ENCODE measurements at places on chromosomes 5 and 9.

DNA sequence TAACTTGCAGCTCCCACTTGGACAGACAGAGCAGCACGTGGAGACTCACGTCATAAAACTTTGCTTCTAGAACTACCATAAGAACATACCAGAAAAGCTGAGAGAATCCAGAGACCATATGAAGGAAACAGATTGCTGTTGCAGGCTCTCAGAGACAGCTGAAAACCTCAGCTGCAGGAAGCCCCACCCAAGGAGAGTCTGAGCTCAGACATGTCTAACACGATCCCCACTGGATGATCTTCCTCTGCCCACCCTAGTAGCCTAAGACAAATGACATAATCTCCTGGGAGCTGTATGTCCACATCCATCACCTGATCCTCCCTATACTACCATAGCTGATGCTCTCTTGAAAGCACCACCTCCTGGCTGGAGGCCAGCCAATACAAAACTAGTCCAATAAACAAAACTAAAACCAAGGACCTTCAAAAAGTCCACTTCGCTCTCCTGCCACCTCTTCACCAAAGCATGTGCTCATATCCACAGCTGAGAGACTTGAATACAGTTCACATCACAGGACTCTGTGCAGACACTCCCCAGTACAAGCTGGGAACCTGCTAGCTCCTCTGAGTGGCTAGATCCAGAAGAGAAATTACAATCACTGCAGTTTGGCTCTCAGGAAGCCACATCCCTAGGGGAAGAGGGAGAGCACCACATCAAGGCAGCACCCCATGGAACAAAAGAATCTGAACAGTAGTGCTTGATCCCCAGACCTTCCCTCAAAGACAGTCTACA, 257.4 kb downstream of the TRIM36 start:
- DNase-seq: no peak

DNA sequence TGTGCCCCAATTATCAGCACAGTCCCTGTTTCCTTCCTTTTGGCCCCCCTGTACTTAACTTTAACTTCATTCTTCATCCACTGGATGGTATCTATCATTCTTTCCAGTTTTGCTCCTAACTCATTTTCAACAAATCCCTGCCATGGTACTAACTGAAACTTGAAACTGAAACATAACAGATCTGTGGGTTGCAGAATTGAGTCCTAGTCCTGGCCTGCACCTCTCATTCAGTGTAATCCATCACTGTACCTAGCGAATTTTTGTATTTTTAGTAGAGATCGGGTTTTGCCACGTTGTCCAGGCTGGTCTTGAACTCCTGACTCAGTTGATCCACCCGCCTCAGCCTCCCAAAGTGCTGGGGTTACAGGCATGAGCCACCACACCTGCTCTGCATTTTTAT, 15.3 kb upstream of the PIK3R1 start:
- DNase-seq: no peak

- no peak for DNase-seq
Measured at GRCh38 chr9:95732802-95733688, 142.4 kb upstream of the ERCC6L2 start.

DNA sequence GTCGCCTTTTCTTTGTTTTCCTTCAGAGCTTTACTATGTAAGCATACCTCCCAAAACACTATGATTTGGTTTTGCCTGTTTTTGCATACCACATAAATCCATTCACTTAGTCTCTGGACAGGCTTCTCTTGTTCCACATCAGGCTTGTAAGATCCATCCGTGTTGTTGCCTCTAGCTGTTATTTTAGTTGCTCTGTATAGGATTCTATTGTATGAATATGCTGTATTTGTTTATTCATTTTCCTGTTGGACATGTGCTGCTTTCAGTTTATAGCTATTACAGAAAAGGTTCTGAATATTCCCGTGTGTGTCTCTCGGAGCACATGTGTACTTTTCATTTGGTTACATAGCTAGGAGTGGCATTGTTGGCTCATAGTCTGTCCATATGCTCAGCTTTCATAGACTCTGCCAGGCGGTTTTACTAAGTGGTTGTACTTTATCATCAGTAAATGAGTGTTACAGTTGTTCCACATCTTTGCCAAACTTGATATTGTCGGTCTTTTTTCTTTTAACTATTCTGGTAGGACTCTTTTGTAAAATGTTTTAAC, 41.8 kb downstream of the NUP214 start:
- no peak for DNase-seq

GRCh38 chr5:149969181-149969930, 8.8 kb downstream of the SLC26A2 start:
- no peak for DNase-seq

GRCh38 chr9:134346151-134346550, 19.9 kb downstream of the RXRA start:
- DNase-seq: no peak

- no peak for DNase-seq
Measured at GRCh38 chr9:95989297-95989696, 113.8 kb downstream of the ERCC6L2 start.

- peak; percentile 14 for DNase-seq
Measured at GRCh38 chr9:33459115-33459514, 11.7 kb upstream of the AQP3 start.

- DNase-seq: no peak
Measured at GRCh38 chr9:22265038-22265437, 181.6 kb upstream of the DMRTA1 start.

- DNase-seq: no peak
Measured at GRCh38 chr9:127546125-127546832, 65.8 kb upstream of the STXBP1 start.

DNA sequence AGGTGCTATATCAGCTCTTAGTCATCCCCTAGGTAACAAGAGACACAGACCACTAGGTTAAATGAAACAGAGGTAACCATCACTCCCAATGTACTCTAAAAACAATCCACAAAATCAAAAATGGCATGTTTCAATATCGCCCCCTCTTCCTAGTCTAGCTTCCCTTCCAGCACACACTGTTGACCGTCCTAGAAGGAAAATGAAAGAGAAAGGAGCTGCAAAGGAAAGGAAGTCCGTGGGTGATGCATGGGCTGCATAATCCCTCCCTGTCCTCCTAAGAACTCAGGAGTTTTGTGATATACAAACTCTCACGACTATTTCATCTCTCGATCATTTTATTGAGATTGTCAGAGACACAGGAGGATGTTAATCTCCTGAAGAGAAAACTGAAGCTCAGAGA, 101.6 kb downstream of the RFK start:
- no peak for DNase-seq

DNA sequence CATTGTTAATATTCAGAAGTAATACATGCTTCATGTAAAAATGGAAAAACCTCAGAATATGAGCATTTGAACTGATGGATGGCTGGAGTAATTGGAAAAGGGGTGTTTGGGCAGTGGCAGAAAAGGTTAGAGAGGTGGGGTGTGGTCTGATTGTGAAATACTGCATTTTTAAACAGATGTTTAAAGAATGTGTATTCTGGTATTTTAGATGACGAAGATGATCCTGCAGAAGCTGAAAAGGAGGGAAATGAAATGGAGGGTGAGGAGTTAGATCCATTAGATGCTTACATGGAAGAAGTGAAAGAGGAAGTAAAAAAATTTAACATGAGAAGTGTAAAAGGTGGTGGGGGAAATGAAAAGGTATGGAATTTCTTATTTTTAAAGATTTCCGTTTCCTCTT, 18.8 kb downstream of the DDX46 start:
- no peak for DNase-seq

- no peak for DNase-seq
Measured at GRCh38 chr5:133902511-133903118, 65.8 kb downstream of the C5orf15 start.

DNA sequence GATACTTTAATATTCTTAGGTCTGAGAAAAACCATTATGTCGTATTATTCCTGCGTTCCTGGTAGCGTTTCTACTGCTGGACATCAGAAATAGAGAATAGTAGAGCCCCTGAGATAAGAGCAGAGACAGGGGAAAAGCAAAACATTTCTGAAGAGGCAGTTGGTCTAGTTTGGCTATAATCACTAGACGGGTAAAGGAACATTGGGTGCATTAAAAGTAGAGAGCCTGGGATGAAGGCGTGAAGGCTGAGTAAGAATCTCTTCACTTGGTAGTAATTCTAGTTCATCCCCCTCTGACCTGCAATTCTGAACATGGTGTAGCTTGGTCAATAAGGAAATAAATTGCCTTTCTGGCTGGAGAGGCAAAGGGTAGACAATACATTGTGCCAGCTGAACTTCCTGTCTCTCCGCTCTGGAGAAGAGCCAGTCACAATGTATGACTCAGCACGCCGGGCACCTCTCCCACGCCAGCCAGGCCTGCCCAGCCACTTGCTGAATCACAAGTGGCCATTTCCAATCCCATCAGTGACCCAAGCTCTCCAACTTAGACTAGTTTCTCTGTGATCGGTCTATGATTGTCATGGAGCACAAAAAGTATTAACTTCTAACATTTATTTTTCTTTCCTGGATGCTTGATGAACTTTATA, 75.4 kb downstream of the STK32A start:
- no peak for DNase-seq

DNA sequence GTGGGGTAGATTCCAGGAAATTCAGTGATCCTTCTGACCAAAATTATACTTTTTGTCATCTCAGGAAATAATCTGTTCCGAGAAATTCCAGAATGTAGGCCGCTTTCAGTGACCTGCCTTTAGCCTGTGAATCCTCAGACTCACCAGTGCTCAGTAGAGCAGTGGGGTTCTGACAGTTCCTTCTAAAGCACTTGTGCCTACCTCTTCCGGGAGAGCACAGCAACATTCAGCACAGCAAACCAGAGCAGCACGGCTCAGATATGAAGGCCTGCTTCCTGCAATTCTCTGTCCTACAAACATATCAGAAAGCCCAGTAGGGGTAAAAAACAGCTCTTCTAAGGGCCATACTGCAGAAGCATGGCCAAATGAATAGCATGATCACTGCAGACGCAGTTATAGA, 15.0 kb downstream of the FANCC start:
- no peak for DNase-seq

DNA sequence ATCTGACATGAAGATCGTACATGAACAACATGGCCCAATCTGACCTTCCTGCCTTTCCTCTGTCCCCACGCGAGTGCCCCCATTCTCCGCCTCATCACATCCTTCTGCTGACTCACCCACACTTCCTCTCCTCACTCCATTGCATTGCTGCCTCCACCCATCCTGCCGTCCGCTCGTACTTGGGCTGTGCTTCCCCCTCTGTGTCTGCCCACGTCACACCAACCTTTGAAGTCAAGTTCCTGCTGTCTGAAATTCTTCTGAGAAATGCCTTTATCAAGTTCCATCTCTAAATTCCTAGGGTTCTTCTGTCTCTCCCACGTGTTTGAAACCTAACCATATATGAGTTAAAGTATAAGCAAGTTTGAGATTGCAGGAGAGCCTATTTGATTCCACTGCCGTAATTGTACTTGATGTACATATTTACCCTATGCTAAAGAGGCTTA, 18.0 kb upstream of the STARD4 start:
- peak; percentile 84 for DNase-seq

GRCh38 chr9:124339603-124340146, 75.6 kb downstream of the PSMB7 start:
- no peak for DNase-seq

DNA sequence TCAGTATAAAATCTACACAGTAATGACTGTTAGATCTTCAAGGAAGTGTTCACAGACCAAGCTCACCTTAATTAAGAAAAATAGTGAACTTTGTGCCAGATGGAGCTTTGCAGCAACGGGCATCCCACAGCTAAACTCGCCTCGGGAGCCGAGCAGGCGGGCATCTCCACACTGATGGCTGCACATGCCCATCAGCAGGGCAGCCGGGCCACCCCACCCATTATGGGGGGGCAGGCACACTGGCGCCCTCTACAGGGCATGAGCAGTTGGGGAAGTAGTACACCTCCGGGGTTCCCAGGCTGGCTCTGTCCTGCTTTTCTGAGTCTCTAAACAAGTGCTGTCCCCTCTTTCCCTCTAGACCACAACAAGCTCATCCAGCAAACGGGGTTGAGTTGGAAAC, 21.6 kb downstream of the ANKS6 start:
- no peak for DNase-seq

DNA sequence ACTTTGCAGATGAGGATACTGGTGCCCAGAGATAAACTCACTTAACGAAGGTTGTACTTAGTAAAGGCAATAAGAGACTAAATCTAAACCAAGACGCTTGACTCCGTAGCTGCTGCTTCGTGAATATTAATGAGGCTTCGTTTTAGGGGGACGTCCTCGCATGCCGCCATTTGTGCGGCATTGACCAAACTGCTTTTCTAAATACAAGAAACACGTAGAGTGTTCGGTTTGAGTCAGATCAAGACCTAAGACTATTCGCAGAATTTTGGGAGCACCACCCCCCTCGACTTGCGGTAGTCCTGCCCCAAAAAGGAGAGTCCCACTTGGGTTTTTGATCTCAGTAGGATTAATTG, 1.1 kb downstream of the NPM1 start:
- DNase-seq: peak; percentile 44

GRCh38 chr5:79401216-79401615, 112.7 kb downstream of the HOMER1 start:
- no peak for DNase-seq

DNA sequence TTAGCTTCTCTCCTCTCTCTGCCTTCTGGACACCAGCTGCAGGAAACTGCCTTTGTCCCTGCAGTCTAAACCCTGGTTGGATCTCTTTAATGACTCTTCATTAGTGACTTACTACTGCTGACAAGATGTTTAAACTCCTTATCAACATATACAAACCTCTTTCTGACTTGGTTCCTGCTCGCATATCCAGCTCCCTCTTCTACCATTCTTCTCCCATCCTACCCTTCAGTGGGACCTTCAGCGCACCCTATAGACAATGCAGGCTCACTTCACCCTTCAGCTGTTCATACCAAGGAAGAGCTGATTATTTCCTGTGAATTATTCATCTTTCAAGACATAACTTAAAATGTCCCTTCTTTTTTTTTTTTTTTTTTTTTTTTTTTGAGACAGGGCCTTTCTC, 436.5 kb downstream of the KIAA0825 start:
- no peak for DNase-seq

- DNase-seq: no peak
Measured at GRCh38 chr9:128361296-128361985, 9.7 kb upstream of the URM1 start.

DNA sequence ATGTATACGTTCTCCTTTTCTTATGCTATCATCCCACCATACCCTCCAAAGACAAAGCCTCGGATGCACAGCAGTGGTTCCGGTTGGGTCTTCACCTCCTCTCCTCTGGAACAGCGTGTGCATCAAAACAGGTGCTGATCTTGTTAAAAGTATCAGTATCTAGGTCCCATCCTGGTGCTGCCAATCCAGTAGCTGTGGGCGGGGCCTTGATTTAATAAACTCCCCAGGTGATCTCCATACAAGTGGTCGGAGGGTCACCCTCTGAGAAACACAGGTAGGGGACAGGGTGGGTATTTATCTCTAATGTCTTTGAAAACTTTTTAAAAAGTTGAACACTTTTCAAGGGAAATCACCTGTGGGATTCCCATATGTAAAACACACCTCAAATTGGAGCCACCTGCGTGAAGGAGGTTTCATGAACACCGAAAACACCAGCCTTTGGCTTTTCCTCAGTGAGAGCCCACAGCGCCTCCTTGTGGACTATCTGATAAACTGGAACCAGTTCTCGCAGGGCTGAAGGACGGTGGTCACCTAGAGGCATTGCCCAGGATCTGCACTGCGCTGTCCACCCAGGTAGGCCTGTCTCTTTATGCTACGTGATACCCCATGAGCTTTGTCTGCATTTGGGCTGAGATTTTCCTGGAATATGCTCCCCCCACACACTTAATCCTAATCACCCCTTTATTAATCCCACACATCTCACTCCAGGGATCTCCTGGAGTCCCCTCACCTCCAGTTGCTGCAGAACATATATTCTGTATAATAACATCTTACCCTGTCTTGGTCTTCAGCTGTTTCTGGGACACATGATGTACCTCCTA, 80.5 kb upstream of the EPB41L4B start:
- DNase-seq: peak; percentile 4

All from CD4-positive, alpha-beta memory T cell (primary cell).